Activated T-cell treated with anti-CD3 and anti-CD28 coated beads, Interleukin-2, amount 50 U/mL, for 48 hours (primary cell): ENCODE measurements at places on chromosomes 1 and 21.

GRCh38 chr21:30717105-30717504 lies 1.5 kb downstream of the KRTAP21-3 start:
- DNase-seq: no peak

- no peak for DNase-seq
Observed at GRCh38 chr1:157969697-157970485, 23.6 kb upstream of the KIRREL1 start.

- DNase-seq: no peak
Observed at GRCh38 chr1:204456826-204457442, 37.7 kb downstream of the PIK3C2B start.

DNA sequence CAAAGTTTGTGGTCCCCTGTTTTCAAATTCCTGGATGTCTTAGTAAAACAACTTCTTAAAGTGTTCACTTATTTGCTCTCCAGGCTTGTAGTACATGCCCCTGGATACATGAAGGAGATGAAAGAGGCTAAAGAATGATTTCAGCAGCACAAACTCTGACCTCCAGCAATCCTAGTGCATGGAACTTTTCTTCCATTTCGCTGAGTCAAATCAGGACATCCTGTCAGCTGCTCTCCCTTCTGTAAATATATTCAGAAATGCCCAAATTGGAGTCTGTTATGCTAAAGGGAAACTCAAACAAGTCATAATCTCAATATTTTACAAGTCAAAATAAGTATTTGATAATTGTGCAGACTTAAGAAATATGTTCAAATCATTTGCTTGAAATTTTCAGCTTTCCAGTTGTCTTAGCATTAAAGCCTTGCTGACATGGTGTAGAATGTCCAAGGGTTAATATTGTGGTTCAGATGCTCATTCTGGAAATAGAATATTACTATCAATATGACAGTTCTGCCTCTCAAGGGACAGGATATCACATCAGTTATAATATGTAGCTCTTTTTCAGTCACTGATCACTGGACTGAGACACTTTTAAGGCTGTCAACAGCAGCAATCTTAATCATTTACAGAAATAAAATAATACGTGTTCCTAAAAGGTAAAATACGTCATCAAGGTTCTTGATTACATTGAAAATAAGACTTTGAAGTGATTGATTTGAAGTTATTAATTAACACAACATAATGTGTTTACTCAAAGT lies 1157.3 kb downstream of the PLA2G4A start:
- DNase-seq: no peak

GRCh38 chr1:164772635-164773034 lies 213.7 kb downstream of the PBX1 start:
- peak; percentile 25 for DNase-seq

DNA sequence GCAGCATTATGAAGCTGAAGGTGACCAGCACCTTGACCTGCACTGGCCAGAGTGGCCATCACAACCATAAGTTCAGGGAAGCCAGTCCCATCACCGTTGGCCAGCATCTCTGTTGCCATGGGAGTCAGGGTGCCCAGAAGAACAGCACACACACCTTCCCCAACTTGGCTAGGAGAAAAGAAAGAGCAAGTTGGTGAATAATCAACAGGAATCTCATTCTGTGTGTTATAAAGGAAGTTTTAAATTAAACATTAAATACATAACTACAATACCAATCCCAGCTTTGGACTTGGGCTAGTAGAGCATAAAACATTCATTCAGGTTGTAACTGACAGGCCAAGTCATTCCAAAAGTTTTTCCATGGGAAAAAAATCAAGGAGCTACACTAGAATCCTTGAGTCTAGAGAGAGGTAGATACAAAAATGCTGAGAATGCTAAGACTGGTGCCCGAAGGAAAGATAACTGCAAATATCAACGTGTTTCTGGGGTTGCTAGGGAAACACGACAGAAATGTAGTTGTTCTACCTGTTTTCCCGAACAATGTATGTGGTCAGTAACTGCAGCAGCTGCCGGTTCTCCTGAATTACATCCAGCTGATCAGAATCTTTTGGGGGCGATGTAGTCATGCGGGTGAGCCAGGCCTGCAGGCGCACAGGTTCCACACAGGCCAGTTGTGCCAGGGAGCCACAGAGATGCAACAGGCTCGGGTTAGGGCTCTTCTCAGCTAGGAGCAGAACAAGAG lies 45.6 kb downstream of the UBR4 start:
- no peak for DNase-seq

GRCh38 chr1:226425431-226426031 lies 17.6 kb upstream of the PARP1 start:
- DNase-seq: peak; percentile 52

DNA sequence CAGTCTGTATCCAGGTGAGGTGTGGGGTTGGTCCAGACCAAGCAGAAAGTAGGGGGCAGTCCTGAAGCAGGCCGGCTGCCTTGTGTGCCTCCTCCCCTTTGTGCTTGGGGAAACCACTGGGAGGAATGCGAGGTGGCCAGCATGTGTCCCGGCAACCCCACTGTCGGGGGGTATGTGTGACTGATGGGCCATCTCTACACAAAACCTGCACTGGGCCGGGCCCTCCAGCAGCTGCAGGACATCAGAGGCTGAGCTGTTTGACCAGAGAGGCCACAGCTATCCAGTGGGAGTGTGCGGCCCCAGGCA lies 33.3 kb downstream of the TMEM51 start:
- DNase-seq: no peak

DNA sequence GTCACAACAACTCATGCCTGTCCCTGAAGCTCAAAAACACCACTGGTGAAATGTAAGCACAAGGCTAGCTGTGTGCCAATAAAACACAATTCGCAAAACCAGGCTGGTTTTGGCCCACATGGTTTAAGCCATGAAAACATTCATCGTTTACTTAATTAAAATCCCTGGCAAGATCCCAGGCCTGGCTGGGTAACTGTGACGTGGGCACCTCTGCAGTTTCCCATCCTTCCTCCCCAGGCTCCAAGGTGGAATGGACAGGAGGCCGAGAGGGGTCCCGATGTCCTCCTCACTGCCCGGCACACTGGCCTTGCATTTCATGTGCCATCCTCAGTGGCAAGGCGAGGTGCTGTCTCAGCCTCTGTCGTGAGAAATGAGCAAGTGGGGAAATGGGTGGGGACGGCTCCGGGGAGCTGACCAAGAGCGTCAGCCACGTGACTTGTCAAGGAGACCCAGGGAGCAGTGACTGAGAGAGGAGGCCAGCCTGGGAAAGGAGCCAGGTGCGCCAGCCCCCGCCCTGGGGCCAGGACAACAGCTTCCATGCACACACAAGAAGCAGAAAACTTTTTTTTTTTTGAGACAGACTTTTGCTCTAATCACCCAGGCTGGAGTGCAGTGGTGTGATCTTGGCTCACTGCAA lies 153.1 kb upstream of the RAB4A start:
- DNase-seq: no peak

DNA sequence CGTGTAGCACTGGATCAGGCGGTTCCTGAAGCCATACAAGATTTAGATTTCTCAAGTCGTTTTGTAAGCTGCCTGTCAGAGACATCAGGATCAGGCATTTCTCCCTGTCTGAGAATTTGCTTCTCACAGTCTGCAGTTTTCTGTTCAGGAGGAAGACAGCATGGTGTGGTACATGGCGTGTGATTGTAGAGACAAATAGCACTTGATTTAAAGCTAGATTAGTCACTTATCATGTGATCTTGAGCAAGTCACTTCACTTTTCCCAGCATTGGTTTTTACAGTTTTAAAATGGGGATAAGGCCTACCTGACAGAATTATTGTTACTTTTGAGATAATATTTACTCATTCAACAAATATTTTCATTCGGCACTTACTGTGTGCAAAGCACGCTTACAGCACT lies 63.3 kb downstream of the AK4 start:
- no peak for DNase-seq

DNA sequence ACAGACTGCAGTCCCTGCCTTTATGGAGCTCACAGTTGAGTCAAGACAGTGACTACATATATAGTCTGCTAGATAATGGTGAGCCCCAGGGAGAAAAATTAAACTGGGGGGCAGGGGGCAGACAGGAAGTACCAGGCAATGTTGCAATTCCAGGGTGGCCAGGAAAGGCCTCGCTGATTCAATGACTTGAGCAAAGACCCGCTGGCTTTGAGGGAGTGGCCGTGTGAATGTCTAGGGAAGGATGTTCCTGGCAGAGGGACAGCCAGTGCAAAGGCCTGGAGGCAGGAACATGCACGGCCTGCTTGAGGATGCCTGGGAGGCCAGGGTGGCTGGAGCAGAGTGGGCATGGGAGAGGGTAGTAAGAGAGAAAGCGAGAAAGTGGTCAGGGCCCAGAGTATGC lies 23.0 kb upstream of the EPHA8 start:
- DNase-seq: no peak

DNA sequence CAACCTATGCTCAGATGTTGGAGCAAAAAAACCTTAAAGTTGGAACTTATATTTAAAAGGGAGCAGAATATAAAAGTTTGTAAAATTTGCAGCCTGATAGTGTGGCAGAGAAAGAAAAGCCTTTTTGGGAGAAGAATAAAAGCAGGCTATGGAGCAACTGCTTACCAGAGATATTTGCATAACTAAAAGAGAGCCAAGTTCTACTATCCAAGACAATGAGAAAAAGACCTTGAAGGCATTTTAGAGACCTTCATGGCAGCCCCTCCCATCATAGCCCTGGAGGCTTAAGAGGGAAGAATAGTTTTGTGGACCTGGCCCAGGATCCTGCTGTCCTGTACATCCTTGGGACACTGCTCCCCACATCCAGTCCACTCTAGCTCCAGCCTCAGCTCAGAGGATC lies 312.5 kb upstream of the ZRANB2 start:
- no peak for DNase-seq

DNA sequence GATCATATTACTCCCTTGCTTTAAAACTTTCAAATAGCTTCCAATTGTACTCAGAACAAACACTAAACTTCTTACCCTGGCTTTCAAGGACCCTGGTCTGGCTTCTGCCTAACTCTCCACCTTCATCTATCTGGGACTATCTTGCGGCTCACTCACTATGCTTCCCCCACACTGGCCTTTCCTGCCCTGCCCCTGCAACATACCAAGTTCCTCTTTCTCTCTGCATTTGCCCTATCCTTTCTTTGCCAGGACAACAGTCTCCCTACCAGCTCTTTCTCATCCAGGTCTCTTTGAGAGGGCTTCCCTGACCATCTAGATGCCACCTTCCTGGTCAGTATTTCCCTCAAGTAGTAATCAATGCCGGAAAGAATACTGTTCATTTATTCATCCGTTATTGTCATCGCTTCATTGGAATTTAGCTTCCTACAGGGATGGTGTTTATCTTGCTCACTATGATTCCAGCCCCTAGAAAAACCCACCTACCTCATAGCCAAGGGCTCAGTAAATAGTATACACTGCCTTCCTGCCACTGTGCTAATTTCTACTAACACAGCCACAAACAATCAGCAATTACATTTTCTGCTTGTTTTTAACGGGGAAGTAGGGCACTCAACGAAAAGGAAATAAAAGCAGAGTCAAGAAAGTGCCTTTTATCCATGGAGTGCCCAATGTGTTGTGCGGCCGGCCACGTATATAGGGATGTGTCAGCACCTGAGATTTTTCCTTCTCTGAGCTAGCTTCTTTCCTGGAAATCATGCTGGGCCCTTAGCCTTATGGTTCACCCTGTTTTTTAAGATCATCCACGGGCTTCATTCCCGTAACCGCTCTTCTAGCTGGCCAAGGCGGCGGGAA lies 521 bp upstream of the CDC7 start:
- DNase-seq: no peak

DNA sequence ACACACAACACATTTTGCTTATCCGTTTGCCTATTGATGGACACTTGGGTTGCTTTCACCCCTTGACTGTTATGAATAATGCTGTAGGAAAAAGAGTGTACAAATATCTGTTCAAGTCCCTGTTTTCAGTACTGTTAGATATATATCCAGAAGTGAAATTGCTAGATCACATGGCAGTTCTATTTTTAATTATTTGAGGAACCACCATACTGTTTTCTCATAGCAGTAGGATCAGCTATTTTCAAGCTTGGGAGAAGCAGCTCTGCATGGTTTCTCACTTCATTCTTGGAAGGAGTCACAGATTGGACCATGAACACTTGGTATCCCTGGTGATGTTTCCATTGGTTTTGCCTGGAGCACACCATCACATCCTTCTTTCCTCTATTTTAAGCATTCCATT lies 114.4 kb upstream of the ZP4 start:
- DNase-seq: no peak

DNA sequence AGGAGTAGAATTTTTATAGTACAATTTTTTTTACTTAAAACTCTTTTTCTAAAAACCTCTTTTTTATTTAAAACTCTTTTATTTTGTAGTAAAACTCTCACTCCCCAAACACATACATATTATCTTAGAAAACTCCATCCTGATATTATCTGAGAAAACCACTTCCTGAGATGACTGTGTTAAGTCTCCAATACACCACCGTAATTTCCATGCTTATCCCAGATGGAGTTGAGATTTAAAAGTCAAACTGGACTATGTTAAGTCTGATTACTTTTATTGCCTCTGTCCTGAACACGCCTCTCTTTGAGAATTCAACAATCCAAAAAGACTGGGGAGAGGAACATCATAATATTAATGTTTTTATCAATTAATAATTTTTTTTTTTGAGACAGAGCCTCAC lies 3.7 kb downstream of the SEC16B start:
- DNase-seq: no peak

DNA sequence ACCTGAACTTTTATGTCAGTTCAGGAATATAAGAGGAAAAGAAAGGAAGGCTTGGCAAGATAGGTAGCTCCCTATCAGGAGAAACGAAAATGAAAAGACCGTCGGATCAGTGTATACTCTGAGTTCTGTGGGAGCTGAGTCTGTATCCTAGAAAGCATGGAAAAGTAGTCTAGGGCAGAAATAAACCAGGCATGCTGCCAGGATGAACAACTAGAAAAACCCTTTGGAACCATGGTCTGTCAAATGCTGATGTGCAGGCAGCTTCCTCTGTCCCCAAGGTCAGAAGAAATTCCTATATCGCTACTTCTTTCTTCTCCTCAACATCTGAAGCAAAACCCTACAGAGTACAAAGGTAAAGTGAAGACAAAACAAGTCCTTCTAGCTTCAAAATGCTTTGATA lies 268.8 kb downstream of the ST6GALNAC3 start:
- DNase-seq: no peak

- DNase-seq: no peak
Observed at GRCh38 chr1:15948595-15949452, 27.1 kb downstream of the ZBTB17 start.

GRCh38 chr1:2904191-2904590 lies 102.7 kb upstream of the TTC34 start:
- DNase-seq: no peak

DNA sequence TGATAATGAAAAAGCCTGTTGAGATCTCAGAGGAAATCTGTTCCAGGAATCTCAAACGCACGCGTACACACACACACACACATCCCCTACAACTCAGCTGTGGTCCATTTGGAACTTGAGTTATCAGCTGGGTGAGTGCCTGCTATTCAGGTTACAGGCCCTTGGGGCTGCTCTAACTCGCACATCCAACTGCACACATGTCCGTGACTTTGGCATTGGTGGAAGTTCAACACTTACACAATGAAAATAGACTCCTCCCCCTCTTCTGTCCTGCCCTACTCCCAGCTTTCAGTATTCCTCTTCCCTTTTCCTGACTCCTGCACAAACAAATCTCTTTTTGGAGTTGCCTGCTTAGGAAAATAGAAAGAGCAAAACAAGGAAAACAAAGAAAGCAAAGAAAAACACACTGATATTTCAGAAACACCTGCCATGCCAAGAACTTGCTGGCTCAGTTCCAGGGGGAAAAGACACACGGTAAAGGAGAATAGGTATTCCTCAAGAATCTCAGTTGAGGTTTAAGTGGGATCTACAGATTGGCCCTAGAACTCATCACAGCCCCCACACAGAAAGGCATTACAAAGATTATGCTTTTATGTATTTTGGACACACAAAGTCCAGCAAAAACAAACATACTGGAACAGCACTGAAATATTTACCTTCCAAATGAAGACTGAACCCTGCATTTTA lies 140.9 kb downstream of the TGFBR3 start:
- no peak for DNase-seq

GRCh38 chr1:20654104-20654690 lies 7.0 kb downstream of the DDOST start:
- DNase-seq: no peak
